ENCODE measurements at places on chromosomes 4 and X.

GRCh38 chrX:153592966-153593688 lies 5.8 kb downstream of the CCNQ start:
- DNase-seq = no peak

DNA sequence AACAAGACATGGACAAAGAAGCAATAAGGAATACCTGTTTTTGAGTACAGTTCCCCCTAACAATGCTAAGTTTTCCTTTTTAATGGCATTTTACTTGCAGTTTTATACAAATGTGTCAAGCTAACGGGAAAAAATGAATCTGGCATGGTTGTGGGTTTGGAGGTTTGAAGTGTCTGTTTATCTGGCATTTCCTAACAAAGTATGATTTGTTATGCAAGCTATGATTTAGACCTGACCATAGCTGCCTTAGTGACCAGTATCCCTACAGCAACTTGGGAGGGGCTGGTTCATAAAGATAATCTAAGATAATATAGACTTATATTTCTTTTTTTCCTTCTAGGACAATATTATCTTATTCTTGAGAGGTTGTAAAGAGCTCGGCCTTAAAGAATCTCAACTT lies 60.6 kb downstream of the LIMCH1 start:
- DNase-seq = peak; percentile 83

DNA sequence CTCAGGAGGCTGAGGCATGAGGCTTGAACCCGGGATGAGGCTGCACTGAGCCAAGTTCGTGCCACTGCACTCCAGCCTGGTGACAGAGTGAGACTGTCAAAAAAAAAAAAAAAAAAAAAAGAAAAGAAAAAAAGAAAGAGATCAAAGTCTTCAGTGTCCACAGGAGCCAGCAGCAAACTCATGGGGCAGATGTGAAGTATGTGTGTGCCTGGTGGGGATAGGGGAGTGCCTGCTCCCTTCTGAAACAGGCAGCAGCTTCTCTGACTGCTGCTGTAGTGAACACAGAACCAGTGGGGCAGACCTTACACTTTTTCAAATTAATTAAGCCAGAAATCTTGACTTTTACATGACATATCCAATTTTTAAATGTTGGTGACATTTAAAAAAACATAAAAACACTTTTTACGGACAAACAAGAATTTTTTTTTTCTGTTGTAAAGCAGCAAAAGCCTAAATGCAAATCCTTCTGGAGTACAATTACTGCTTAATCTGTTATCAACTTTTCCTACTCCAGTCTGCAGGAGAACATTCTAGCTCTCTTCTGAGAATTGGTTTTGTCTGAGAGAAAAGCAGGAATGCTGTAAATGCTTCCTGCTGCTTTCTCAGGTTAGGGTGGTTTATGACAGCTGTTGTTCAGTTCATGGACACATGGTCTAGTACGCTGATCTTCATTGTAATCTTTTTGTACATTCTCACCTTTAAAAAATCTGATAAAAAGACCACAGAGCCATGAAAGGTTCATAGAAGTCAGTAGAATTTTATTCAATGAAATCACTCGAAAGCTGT lies 311.1 kb downstream of the CAMK2D start:
- DNase-seq = no peak

GRCh38 chr4:2186133-2186864 lies 55.6 kb downstream of the HAUS3 start:
- peak; percentile 30 for DNase-seq

DNA sequence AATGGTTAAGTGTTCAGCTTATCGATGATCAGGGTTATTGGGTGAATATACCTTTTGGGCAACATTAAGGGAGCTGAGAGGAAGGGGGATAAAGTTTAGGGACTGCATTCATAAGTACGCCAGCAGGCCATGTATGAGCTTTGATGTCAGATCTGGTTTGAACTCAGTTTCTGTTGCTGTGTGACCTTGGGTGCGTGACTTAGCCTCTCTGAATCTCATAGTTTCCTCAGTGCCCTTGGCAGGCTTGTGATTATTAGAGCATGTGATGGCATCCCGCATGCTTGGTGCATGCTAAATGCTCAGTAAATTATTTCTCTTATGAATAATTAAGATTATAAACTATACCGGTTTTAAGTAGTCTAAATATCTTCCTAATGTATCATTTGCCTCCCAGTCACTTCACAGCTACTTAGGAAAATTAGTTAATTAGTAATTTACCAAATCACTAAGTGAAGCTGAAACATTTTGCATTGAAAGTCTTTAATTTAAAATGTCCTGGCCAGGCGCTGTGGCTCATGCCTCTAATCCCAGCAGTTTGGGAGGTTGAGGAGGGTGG lies 3.8 kb downstream of the TBC1D14 start:
- no peak for DNase-seq

GRCh38 chr4:152628128-152628527 lies 51.7 kb downstream of the TMEM154 start:
- peak; percentile 25 for DNase-seq

Measured in iris pigment epithelial cell (primary cell).